ENCODE measurements at places on chromosomes 3 and 15.

DNA sequence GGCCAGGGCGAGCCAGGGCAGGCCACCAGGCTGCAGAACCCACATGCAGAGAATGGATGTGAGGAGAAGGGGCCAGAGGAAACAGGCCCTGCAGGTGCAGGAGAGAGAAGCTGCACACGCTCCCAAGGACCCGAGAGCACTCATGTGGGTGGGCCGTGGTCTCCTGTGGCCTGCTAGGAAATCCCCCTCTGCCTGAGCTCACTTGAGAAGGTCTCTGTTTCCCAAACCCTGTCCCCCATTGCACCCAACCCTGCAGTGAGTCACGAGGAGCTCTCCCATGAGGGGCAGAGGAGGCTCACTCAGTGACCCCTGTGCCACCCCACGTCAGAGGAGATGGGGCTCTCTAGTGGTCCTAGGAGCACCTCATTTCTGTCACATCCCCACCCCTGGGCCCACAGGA lies 111.1 kb downstream of the KLF13 start:
- no peak for DNase-seq

- no peak for DNase-seq
Measured at GRCh38 chr15:43518197-43518761, 871 bp downstream of the MAP1A start.

DNA sequence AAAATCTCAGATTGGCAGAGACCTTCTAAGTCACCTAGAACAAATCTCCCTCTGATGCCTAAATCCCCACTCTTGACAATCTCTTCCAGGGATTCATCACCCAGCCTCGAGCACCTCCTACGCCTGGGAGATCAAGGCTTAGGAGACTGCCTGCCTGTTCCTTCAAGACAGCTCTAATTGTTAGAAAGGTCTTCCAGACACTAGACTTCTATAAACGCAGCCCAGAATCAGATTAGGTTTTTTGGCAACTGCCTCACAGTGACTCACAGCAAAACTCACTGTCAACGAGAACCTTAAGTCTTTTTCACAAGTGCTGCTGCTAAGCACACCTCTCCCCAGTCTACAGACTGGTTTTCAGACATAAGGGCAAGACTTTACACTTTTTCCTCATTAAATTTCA lies 23.1 kb downstream of the SRGAP3 start:
- DNase-seq = no peak

DNA sequence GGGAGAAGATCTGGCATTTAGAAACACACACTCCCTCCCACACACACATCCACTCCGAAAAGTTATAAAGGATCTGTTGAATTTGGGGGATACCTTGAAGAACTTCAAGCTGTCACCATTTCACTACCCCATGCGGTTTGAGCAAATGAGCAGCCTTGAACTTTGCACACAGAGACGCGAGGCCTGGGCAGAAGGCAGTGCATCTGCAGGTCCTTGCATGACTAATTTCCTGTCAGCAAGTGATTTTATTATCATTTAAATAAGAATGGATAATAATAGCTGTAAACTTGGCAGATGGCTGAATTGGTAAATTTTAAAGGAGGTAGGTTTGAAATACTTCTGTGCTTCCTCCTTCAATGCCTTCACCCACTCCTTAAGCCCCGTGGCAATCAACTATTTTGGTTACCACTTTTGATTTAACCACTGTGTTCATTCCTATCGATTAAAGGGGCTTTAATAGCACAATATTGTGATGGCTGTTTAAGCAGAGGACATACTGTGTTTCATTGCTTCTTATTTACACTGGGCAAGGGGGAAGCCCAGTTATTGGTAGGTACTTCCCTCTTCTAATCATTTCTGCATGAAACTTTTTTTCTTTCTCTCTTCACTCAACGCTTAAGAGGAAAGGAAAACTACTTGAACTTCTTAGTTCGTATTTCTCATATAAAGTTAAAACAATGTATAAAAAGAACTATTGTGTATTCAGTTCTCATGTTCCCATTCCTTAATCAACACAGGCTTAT lies 108.1 kb downstream of the ROBO2 start:
- DNase-seq = no peak

Data from kidney glomerular epithelial cell (primary cell).